Stimulated activated CD4-positive, alpha-beta T cell treated with anti-CD3 and anti-CD28 coated beads, Interleukin-4, amount 100 ng/mL, for 48 hours (primary cell): ENCODE measurements at places on chromosomes 13 and 19.

DNA sequence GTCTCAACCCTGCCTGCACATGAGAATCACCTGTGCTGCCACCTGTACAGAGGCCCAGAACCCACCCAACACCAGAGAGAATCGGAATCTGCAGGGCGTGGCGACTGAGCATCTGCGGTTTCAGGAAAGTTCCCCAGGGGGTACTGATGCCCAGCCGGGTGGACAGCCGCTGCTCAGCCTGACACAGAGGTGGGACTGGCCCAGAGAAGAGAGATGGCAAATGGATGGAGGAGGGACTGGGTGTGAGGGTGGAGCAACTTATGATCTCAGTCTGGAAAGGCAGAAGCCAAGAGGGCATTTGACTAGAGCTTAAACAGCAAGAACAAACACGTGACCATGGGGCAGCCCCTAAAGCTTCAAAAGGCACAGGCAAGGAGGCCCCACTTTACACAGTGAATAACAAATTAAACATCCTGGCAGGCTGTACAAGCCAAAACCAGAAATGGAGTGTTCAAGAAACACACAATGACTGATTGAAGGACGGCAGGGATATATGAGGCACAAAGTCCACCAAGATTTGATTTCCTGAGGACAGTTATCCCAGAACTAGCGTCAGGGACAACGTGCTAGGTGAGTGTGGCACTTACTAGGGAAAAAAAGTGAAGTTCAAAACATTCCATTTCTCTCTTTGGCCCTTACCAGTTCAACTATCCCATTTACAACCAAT is 3.1 kb downstream of the RANBP3 start:
- DNase-seq = no peak

DNA sequence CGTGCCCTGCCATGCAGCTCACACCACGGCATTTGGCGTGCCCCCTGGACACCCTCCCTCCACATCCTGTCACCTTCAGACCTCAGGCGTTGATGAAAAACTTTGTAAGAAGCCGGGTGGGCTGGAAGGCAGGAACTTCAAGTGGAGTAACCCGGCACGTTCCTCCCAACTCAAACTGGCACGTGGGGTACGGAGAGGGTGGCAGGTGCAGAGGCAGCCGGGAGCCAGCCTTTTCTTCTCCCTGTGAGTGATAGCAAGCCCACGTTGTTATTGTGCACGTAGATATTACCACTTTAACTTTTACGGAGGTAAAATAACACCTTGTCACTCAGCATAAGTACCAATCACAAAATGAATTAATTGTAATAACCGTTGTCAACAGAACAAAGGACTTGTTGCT is 198.0 kb downstream of the ZNF536 start:
- no peak for DNase-seq

DNA sequence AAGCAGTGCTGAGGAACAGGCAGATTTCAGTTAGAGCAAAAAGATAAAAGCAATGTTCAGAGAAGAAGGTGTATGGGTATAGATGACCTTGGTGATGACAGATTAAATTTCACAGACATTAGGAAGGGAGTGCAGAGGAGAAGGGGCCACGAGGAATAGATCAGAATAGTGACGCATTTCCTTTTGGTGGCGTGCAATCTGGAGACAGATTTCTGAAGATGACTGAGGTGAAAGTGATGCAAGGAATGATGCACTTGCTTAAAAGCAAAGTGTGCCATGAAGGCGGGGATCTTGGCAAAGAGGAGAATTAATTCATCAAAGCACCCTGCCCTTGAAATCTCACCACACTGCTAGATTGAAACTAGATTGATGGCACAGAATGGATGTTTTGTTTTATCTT is 202.4 kb downstream of the ITGBL1 start:
- no peak for DNase-seq

DNA sequence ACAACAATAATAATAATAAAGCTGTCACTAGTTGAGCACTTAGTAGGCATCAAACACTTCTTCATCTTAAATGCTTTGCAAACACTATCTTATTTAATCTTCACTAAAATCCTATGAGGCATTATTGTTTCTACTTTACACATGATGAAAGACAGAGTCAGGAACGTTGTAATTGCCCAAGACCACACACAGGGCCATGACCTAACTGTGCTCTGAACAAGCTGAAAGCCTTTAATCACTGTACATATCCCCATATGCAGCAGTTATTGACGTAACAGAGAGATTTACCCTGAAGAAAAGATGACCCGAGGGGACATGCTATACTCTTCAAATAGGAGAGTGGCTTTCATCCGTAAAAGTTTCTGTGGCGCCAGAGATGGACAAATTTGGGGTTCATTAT is 53.0 kb downstream of the SACS start:
- DNase-seq = no peak

- no peak for DNase-seq
Observed at GRCh38 chr19:461721-462551, 1.1 kb upstream of the SHC2 start.

DNA sequence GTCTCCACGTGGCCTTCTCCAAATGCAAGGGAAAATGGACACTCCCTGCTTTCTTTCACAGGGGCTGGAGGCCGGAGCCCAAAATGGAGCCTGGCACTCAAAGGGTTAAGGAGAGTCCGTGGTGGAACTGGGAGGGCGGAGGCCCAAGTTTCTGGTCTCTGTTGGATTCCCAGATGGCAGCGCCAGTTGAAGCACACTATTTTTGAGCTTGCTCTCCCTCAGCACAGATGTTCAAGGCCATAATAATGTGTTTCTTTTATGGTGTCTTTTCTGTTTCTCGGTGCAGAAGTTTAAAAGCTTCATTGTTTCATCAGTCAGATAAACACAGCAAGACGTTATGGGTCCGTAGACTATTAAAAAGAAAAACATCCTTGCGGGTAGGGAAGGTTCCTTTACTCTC is 67.6 kb downstream of the TNFRSF19 start:
- DNase-seq = no peak

DNA sequence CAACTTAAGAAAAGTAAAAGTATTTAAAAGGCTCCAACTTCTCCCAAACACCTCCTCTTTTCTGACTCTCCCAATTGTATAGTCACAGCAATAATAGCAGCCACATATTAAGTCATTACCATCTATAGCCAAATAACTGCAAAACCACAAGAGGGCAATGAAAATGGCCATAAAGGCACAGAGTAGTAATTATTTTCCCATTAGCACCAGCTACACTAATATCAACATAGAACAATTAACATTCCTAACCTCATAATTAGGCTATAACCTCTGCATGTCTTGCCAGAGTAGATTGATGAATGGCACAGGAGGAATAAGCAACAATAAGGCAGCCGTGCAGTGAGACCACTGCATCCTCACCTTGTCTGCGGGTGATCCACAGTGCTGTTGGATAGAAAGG is 226.4 kb upstream of the SERP2 start:
- no peak for DNase-seq

- no peak for DNase-seq
Observed at GRCh38 chr13:113616281-113616906, 31.8 kb downstream of the TFDP1 start.

- DNase-seq = no peak
Observed at GRCh38 chr13:34349091-34349722, 531.3 kb downstream of the RFC3 start.

DNA sequence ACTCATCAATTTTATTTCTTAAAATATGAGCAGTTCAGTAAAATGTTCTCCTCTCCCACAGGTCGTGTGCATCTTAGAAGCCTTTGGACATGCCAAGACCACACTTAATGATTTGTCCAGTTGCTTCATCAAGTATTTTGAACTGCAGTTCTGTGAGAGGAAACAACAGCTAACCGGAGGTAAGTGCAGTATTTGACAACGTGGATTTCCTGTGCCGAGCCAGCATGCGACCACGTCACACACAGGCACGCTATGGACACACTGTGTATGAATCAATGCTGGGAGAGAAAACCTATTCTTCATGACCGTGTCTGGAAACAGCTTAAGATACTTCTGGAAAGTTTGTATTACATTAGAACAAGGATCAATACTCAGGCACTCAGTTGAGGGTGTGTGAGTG is 268.5 kb downstream of the MYO16 start:
- DNase-seq = no peak

GRCh38 chr19:23309926-23310325 is 59.7 kb upstream of the ZNF724 start:
- no peak for DNase-seq

DNA sequence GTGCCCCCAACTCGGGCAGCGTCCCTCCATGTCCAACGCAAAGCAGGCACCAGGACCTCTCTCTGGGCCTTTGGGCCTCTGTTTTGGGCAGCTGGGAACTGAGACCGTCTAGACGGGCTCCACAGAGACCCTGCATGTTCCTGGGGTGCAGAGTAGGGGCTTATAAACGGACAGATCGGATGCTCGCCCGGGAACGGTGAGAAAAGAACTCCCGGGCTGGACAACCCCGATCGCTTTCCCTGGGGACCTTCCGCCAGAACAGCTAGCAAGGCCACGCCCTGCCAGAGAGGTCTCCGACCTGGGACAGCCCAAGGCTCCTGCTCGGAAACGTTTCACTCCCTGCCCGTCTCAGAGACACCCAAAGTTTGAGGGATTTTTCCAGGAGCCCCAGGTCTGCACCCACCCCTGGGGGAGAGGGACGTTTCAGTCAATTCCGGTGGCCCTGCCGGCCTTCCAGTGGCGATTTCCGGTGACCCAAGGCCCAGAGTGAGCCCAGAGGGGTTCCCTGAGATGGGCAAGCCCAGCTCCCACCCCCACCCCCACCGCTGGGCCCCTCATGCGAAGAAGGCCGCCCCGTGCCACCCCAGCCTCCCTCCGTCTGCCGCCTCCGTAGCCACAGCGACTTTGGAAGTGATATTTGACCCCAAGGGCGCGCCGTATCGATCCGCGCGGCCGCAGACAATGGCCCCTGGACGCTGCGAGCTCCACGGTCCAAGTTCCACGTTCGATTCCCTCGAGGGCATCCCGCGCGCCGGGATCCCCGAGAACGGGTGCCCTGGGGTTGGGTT is 1.7 kb downstream of the NR2F6 start:
- DNase-seq = no peak

- DNase-seq = no peak
Observed at GRCh38 chr19:50286443-50286842, 42.7 kb downstream of the KCNC3 start.
